ENCODE measurements at places on chromosomes 5 and 9.

DNA sequence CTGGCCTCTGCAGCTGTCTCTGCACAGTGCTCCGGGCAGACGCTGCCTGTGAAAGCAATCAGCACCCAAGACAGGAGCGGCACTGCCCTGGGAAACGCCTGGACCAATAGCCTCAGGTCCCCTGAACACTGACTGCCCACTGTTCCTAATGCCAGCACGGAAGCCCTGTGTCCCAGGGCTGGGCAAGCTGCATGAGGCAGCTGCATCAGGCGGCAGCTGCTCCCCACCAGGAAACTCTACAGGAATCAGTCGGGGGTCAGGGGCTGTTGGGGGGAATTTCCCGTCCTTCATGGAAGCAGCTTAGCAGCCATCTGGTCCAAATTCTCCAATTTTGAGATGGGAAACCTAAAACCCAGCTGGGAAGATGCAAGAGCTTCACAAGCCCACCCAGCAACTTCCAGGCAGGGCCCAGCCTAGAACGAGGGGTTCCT, 118.6 kb downstream of the VAV2 start:
- DNase-seq: peak; percentile 44

- DNase-seq: no peak
These were observed 46.5 kb upstream of the CEMIP2 start for GRCh38 chr9:71814815-71815214.

DNA sequence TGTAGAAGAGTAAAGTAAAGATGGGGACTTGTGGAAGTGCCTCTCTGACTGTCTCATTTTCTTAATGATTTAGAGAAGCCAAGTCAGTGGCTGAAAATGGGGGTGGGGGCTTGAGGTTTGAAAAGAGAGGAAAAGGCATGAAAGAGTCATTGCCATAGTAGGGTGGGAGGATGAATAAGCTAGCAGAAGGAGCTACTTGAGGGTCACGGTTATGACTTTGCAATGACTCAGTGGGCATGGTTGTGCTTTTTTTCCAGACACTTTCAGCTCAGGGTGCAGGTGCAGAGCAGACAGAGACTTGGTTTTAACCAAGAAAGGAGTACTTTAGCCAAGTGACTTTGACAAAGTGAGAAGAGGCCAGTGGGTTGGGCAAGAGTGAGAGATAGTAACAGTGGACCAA, 117.8 kb downstream of the PTTG1 start:
- no peak for DNase-seq

DNA sequence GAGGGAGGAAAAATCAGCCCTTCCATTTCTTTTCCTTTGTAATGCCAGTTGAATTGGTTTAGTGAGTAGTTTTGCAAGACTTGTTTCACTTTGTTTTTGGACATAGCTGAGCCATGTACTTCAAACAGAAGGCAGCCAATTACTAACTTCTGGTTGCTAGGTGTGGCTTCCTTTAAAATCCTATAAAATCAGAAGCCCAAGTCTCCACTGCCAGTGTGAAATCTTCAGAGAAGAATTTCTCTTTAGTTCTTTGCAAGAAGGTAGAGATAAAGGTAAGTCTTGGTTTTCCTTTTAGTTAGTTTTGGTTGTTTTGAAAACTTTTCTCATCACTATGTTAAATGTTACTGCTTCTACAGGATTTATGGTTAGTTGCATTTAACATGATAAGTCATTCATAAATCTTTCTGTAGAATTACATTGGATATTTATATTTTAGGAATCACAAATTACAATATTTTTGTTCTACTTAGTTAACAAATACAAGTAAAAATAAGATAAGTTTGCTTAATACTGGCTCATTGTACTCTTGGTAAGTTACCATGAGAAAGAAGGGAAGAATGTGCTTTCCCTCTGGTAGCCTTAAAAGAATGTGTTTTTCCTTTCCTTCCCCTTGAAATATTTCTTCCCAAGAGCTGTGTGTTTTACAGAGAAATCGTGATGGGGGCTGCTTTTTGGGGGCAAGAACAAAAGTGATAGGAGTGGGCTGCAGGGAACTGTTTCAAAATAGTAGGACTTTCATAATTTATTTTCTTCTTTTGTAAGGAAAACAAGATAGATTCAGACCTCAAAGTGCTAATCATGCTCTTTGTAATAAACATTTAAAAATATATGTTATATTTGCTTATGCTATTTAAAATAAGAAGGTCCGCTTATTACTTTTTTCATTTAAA, at the start of gene ANXA1:
Gene ANXA1, plus strand, starts transcription at position 213 of the 890 bp plus-strand sequence. CDS start 6,671 bp downstream, outside the sequence.
- peak; percentile 88 for DNase-seq

- DNase-seq: peak; percentile 84
These were observed 88.2 kb downstream of the NREP start for GRCh38 chr5:111668477-111669414.

GRCh38 chr9:100204796-100205195, 105.8 kb downstream of the INVS start:
- DNase-seq: peak; percentile 45

GRCh38 chr5:7894860-7895259, 25.9 kb downstream of the MTRR start:
- DNase-seq: no peak
